Stimulated activated CD4-positive, alpha-beta T cell treated with anti-CD3 and anti-CD28 coated beads, Interleukin-4, amount 100 ng/mL, for 48 hours (primary cell): ENCODE measurements at places on chromosomes 3 and 15.

DNA sequence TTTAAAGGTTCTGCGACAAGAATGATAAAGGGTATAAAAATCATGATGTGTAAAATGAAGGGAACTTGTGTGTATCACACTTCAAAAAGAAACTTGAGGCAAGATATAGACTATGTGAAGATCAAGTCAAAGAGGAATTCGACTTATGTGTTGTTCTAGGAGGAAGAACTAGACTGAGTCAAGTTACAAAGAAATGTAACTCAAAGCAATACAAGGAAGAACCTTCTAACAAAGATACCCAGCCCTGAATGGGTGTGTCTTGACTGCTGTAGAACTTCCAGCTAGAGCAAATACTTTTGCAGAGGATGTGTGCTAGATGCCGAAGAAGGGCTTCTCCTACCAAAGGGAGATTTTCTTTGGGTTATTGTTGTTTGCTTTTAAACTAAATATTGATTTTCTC, 2.4 kb downstream of the SLC49A4 start:
- DNase-seq: no peak

DNA sequence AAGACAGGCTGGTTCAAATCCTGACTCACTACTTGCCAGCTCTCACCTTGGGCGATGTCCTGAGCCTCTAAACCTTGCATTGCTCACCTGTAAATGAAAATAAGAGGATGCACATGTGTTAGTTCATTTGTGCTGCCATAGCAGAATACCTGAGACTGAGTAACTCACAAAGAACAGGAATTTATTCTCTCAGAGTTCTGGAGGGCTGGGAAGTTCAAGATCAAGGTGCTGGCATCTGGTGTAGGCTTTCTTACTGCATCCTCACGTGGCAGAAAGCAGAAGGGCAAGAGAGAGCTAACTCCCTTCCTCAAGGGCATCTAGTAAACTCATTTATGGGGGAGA, 222.7 kb downstream of the MTHFS start:
- no peak for DNase-seq

DNA sequence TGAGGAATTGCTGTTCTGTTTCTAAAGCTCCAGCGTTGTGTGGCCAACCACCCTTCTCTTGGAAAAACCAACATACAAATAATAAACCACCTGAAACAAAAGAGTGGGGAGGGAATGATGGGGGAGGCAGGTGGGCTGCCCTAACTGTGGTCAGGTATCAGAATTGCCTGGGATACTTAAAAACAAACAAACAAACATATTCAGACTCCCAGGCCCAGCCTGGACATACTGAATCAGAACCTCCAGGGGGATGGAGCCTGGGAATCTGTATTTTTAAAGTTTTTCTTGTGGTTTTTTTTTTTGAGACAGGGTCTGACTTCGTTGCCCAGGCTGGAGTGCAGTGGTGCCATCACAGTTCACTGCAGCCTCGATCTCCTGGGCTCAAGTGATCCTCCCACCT, 4.4 kb downstream of the SLC6A6 start:
- no peak for DNase-seq

DNA sequence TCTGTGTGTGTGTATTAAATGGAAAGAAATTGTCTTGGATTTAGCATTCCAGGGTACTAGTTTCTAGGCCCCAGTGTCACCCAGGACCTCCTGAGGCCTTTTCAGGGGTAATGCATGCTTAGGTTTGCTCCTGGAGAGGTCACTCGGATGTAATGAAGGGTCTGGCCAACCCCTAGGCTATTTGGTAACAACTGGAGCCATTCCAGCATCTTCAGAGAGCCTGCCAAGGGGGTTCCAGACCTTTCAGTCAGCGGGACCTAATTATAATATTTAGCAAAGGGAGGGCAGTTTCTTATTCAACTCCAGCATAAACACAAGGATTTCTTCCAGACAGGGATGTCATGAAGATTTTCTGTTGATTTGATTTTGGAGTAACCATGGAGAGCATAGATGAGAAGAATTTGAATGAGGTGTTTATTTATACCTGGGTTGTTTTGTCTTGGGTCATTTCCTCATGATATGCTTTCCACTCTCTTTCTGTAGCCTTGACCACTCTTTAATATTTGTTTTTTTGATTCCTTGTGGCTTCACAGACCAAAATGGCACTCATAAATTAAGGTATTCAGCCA, 17.4 kb downstream of the KAT2B start:
- no peak for DNase-seq
